HFFc6 (cell line): ENCODE measurements at places on chromosomes 5 and 9.

- no peak for DNase-seq
Observed at GRCh38 chr5:58787987-58788386, 205.1 kb downstream of the RAB3C start.

GRCh38 chr5:34504967-34505366 lies 151.2 kb upstream of the RAI14 start:
- DNase-seq = no peak

GRCh38 chr5:168030912-168031311 lies 260.5 kb upstream of the WWC1 start:
- no peak for DNase-seq

DNA sequence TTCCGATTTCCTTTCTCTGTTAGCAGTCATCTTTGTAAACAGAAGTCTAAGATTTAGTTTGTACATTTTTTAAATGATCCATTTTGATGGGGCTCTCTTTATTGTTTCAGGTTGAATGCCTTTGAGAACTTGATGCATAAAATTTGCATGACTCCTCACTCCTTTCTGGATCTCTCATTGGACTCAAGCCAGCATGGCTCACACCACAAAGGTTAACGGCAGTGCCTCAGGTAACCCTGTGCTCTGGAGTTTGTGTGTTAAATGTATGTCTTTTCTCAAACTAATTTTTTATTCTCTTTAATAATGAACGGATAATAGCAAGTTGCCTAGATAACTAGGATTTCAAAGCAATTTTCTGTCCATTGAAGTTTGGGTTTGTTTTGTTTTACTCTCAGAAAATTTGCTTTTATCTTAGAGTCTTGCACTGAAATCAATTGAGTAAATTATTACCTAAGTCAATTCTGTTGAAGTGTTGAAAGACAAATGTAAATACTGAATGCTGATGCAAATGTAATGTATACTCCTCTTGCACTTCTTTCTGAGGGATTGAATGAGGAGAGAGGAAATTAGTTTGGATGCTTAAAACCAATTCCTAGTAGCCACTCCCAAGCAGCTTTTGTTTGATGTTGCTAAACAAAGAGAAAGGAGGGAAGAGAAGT lies 164.6 kb upstream of the DMRT1 start:
- no peak for DNase-seq

DNA sequence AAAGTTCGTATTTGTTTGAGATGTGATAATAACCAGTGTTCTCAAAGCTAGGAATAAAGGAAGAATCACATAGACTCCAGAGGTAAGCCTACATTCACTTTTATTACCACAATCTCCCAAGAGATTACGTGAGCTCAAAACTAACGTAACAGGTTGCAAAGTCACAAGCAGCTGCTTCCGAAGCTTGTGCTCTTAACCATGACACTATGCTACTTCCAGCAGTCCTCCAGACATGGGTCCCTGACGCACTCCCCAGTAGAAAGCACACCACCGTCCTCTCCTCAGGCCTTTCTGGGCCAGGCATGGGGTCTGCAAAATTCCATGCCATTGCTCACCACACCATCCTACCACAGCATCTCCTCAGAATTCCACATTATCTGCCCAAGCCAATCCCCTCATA lies 84.6 kb downstream of the PAX5 start:
- DNase-seq = no peak

- no peak for DNase-seq
Observed at GRCh38 chr5:40958811-40959210, 49.5 kb downstream of the C7 start.

- no peak for DNase-seq
Observed at GRCh38 chr5:34870382-34870781, 31.4 kb downstream of the TTC23L start.

- DNase-seq = no peak
Observed at GRCh38 chr9:117771136-117771535, 66.9 kb downstream of the TLR4 start.

GRCh38 chr9:114071197-114071795 lies 6.8 kb downstream of the AMBP start:
- DNase-seq = no peak

GRCh38 chr5:68771221-68771620 lies 322.6 kb upstream of the SLC30A5 start:
- DNase-seq = no peak

GRCh38 chr9:84481636-84482218 lies 141.2 kb upstream of the SLC28A3 start:
- DNase-seq = no peak

GRCh38 chr5:20370061-20370460 lies 382.1 kb upstream of the CDH18 start:
- DNase-seq = no peak

GRCh38 chr5:54738118-54738972 lies 220.8 kb downstream of the SNX18 start:
- DNase-seq = peak; percentile 69

GRCh38 chr5:90134892-90135291 lies 274.7 kb downstream of the CETN3 start:
- no peak for DNase-seq

- no peak for DNase-seq
Observed at GRCh38 chr5:111142932-111143331, 50.8 kb downstream of the WDR36 start.

DNA sequence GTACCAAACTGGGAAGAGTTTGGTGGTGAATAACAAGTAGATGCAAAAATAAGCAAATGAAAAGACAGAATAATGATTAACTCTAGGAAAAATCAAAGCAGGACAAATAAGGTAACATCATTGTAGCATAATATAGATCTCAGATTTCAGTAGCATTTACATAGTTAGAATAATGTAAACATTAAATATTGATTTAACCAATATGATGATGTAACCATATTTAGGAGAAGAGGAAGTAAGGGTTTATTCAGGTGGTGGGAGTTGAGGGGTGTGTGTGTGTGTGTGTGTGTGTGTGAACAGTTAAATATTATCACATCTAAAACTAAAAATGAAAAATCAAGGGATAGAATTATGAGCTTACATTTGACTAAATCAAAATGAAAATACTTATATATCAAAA lies 143.4 kb downstream of the NPR3 start:
- DNase-seq = no peak

DNA sequence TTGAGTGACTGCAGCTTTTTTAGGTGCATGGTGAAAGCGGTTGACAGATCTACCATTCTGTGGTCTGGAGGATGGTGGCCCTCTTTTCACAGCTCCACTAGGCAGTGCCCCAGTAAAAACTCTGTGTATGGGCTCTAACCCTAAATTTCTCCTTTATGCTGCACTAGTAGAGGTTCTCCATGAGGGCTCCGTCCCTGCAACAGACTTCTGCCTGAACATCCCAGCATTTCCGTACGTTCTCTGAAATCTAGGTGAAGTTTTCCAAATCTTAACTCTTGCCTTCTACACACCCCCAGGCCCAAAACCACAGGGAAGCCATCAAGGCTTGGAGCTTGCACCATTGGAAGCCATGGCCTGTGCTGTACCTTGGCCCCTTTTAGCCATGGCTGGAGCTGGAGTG lies 1898.1 kb upstream of the NUDT12 start:
- no peak for DNase-seq

DNA sequence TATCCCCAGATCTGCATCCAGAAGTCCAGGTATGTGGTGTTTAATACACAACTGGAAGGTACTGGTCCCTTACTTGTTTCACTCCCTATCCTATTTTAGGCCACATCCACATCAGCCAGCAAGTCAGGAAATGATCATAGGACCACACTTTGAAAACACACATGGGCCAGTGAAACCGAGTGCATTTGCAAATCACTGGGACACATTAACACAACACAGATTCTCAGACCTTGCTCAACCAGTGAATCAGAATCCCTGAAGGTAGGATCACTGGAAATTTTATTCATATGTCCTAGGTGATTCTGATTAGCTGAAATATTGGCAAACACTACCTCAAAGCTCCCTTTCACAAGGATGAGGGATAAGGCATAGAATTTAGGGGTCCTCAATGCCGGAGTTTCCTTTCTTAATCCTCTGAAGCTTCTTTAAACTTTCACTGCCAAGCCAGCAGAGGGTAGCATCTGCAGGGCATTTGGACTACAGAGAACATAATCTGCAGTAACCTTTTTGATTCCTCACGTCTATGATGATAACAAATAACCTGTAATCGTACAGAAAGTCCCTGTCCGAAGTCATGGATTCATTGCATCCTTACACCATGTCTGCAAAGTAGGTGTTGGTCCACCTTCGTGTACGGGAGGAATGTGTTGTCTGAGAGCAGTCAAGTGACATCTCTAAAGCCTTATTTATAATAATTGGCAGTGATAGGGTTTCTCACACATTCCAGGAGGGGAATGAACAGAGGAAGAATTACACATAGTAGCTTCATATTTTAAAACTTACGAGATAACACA lies 11.0 kb upstream of the ABLIM3 start:
- no peak for DNase-seq

DNA sequence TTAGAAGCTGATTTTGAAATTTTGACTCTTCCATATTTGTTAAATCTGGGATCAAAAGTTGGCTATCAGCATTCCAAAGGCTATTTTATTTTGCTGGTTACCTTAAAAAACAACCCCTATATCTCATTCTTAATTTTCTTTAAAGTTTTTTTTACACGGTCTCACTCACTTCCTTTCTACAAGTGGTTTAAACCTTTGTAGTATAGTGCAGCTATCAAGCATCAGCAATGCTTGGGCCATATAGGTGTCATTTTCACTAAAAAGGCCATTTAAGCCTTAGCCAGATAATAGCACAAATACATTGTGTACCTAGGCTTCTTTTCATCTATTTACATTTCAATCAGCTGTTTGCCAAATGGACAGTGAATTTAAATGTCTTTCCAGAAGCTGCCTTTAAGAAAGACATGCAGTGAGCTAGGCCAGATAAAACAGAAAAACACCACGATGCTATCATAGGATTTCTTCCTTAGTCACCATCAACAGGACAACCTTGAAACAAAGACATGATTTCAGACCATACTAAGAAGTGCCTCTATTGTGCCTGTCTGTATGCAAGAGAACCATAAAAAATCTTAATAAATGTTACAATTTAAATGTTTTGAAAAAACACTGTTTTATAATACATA lies 104.2 kb downstream of the RAPGEF6 start:
- no peak for DNase-seq

- peak; percentile 80 for DNase-seq
Observed at GRCh38 chr5:89211836-89212235, 328.9 kb upstream of the MEF2C start.

DNA sequence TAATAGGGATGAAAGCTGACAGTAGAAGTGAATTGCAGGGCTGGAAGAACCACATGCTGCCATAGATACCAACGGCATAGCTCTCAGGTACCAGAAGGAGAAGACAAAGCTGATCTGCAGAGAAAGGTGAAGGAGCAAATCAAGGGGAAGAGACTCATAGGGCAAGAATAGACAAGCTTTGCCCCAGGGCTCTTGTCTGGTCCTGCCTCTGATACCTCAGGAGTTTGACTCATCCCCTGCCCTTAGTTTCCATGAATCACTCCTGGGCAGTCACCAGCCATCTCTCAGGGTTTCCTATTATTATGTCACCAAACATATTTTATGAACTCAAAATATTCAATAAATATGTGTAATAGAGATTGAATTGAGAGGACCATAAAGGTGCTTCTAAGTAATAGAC lies 800.9 kb downstream of the DNAH5 start:
- no peak for DNase-seq

DNA sequence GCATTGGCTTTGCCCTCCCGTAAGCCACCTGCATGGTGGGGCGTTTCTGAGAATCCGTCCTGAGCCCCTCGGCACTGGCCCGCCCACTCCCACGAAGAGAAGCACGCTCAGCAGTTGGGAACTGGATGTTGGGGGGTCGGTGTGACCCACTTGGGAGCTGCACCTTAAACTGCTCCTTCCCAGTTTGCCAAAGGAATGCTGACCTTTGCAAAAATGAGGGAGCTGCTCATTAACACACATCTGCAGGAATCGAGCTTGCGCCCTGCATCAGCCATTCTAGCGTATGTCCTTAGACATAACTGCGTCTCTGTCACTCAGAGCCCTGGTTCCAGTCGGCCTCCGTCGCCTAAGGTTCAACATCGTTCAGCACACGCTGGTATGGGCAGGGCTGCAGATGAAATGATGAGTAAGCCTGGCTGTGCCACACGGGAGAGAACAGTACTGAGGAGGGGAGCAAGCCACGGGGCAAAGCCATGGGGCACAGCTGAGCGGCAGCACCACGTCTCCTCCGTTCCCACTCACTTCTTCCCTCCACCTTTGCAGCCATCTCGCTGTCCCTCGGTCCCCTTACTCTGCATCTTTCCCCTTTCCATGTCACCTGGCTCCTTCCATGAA lies 28.8 kb upstream of the NCS1 start:
- DNase-seq = no peak

- no peak for DNase-seq
Observed at GRCh38 chr9:78584589-78584988, 287.7 kb downstream of the PSAT1 start.

DNA sequence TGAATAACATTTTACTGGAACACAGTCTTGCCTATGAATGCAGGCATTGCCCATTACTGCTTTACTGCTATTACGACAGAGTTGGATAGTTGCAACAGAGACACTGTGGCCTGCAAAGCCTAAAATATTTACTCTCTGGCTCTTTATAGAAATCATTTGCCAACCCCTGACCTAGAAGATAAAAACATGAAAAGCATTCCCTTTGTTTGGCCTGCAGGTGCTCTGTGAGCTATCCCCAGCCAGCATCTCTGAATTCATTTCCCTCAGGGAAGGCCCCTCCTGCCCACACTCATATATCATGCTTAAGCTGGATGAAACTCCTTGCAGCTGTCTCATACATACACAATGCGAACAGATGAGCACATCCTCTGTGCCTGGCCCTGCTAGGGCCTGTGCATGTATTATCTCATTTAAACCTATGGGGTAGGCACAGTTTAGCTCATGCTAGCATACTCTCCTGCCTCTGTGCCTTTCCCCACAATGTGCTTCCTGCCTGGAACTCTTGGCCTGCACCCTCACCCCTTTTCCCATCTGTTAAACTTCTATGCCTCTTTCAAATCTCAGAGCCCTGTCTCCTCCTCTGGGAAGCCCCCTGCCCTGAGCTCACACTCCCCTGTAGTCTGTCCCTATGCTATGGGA lies 193.1 kb downstream of the PAX5 start:
- DNase-seq = no peak

GRCh38 chr5:148850836-148851235 lies 24.4 kb downstream of the ADRB2 start:
- no peak for DNase-seq

- peak; percentile 15 for DNase-seq
Observed at GRCh38 chr5:32233696-32234447, 59.8 kb upstream of the GOLPH3 start.

- DNase-seq = peak; percentile 24
Observed at GRCh38 chr9:136122425-136123383, 4.0 kb upstream of the TMEM250 start.
